ENCODE measurements at places on chromosomes 1 and 21. TPM values are rescaled to one million over a fixed set of nuclear protein-coding genes. Genes with fewer than 3 reads are reported as not detected.

DNA sequence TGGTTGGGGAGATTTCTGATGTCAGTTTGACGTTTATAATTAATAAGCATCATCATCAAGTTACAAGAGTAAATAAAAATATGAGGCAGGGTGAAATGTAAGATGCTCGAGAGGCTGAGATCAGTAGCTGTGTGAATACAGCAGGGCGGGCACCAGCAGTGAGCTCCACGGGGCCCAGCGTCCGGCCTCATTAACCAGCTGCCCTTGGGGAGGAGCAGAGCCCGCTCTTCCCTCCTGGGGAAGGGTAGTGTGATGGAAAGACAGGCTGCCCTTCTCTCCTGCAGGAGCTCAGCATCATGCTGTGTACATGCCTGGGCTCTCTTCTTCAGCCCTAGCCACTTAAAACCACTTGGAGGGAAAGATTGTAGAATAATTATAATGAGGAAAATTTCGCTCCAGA lies 23.4 kb downstream of the PDE9A start:
- DNase-seq, result no peak
- no peaks in the 10 kb centered on the region for H3K27me3 ChIP-seq
- no peak overlapping the region for H3K27ac ChIP-seq
- H3K4me3 ChIP-seq, result no peak overlapping the region
- H3K4me1 ChIP-seq, result peaks cover 12% of the 10 kb centered on the region

The LINGO4 gene
- total RNA-seq, result not detected

The TEX38 gene
- total RNA-seq, result 0.38 TPM

The KRTAP21-3 gene
- not detected for total RNA-seq

- H3K27me3 ChIP-seq, result peaks cover 6% of the 10 kb centered on the region
- no peak overlapping the region for H3K27ac ChIP-seq
- no peaks in the 10 kb centered on the region for H3K36me3 ChIP-seq
- no peak for DNase-seq
Measured at GRCh38 chr1:192588546-192588945, 13.0 kb downstream of the RGS1 start.

- H3K27me3 ChIP-seq, result no peaks in the 10 kb centered on the region
- H3K36me3 ChIP-seq, result peaks cover 13% of the 10 kb centered on the region
- no peak overlapping the region for H3K4me3 ChIP-seq
- peaks cover 25% of the 10 kb centered on the region for H3K4me1 ChIP-seq
- DNase-seq, result no peak
- no peak overlapping the region for H3K27ac ChIP-seq
Measured at GRCh38 chr1:231340328-231341013, 2.4 kb downstream of the SPRTN start.

DNA sequence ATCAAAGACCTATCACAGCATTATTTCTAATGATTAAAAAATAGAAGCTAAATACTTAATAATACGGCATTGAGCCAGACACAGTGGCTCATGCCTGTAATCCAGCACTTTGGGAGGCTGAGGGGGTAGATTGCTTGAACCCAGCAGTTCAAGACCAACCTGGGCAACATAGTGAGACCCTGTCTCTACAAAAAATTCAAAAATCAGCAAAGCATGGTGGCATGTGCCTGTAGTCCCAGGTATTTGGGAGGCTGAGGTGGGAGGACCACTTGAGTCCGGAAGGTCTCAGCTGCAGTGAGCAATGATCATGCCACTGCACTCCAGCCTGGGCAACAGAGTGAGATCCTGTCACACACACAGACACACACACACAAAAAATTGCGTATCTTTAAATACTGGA lies 10.7 kb downstream of the TAF13 start:
- H3K27ac ChIP-seq, result no peak overlapping the region
- no peak overlapping the region for H3K4me3 ChIP-seq
- no peaks in the 10 kb centered on the region for H3K27me3 ChIP-seq
- H3K36me3 ChIP-seq, result peaks cover 9% of the 10 kb centered on the region
- no peak for DNase-seq

The TCHHL1 gene
- total RNA-seq, result not detected

DNA sequence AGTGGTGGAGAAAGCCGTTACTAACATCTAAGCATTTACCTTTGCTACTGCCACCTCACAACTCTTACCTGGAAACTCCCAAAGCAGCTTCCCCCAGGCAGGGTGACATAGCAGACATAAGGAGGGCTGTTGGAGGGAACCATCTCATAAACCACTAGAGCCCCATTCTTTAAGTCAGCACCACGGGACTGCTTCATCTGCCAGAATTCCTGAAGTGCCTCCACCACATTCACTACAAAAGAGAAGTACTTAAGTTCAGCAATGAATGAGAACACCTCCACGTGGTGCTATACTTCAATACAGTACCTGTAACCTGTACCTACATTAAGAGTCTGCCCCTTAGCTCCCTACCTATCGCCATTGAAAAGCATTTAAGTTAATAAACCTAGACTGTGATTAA lies 10.3 kb downstream of the LIX1L start:
- no peak overlapping the region for H3K4me3 ChIP-seq
- H3K27me3 ChIP-seq, result peaks cover 26% of the 10 kb centered on the region
- no peak for DNase-seq
- no peak overlapping the region for H3K27ac ChIP-seq

GRCh38 chr1:206685769-206686477 lies 1.2 kb downstream of the MAPKAPK2 start:
- peaks cover 34% of the 10 kb centered on the region for H3K27me3 ChIP-seq
- peak overlapping the region; percentile 94 for H3K4me3 ChIP-seq
- H3K36me3 ChIP-seq, result no peaks in the 10 kb centered on the region
- peak overlapping the region; percentile 99 for H3K27ac ChIP-seq

The DPH5 gene
- 45.9 TPM for total RNA-seq

- no peak overlapping the region for H3K27ac ChIP-seq
- no peak for DNase-seq
- H3K27me3 ChIP-seq, result peaks cover 3% of the 10 kb centered on the region
- H3K4me3 ChIP-seq, result no peak overlapping the region
- H3K36me3 ChIP-seq, result peaks cover 1% of the 10 kb centered on the region
- peaks cover 2% of the 10 kb centered on the region for H3K4me1 ChIP-seq
Measured at GRCh38 chr1:232393010-232393409, 236.9 kb downstream of the SIPA1L2 start.

DNA sequence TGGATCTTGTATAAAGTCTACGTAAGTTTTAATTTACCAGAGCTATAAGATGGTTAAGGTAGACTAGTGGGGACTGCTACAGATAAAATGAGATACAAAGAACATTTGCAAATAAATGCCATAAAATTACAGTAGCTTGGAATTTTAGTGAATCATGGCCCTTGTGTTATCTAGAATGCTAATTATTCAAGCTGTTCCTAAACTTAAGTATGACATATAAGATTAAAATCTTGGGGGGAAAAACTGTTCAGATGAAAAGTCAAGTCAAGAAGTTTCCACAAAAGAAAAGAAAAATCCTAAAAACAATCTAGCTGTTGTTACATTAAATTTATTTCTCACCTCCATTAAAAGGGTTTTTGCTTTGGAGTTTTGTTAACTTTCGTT lies 51.7 kb downstream of the SIM2 start:
- H3K27me3 ChIP-seq, result peaks cover 36% of the 10 kb centered on the region
- H3K4me1 ChIP-seq, result peaks cover 20% of the 10 kb centered on the region
- peak overlapping the region; percentile 97 for H3K27ac ChIP-seq
- no peak for DNase-seq

GRCh38 chr1:41476807-41477361 lies 7.6 kb downstream of the EDN2 start:
- peaks cover 2% of the 10 kb centered on the region for H3K4me1 ChIP-seq
- no peak overlapping the region for H3K4me3 ChIP-seq
- no peak overlapping the region for H3K27ac ChIP-seq
- DNase-seq, result no peak

The CCDC185 gene
- total RNA-seq, result not detected

- H3K27ac ChIP-seq, result no peak overlapping the region
- peaks cover 6% of the 10 kb centered on the region for H3K4me1 ChIP-seq
- H3K36me3 ChIP-seq, result no peaks in the 10 kb centered on the region
- no peak overlapping the region for H3K4me3 ChIP-seq
- no peak for DNase-seq
Measured at GRCh38 chr1:239803781-239804180, 287.9 kb upstream of the FMN2 start.

- H3K27me3 ChIP-seq, result peaks cover 6% of the 10 kb centered on the region
- peaks cover 13% of the 10 kb centered on the region for H3K36me3 ChIP-seq
- peak overlapping the region; percentile 5 for H3K27ac ChIP-seq
- no peak for DNase-seq
- peaks cover 9% of the 10 kb centered on the region for H3K4me1 ChIP-seq
- H3K4me3 ChIP-seq, result no peak overlapping the region
Measured at GRCh38 chr1:17016317-17016661, 4.6 kb upstream of the ATP13A2 start.

- DNase-seq, result no peak
- H3K27ac ChIP-seq, result no peak overlapping the region
- no peak overlapping the region for H3K4me3 ChIP-seq
- peaks cover 5% of the 10 kb centered on the region for H3K4me1 ChIP-seq
Measured at GRCh38 chr1:20355828-20356735, 65.4 kb downstream of the VWA5B1 start.

DNA sequence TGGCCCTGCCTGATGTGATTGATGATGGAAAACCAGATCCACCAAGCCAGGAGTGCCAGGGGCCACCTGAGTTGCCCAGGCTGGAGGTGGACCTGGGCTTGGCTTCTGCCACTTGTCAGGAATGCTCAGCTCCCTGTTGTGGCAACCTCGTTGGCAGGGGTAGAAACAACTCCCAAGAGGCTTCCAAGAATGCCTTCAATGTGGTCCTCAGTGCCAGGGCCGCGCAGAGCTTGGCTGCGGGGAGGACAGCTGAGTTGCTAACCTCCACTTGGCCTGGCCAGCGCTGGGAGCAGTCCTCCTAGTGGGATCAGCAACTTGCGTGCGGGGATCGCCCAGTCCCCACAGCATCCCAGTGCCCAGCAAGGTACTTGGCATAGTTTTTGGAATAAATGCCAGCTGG lies 9.0 kb downstream of the MYOM3 start:
- no peaks in the 10 kb centered on the region for H3K36me3 ChIP-seq
- H3K27ac ChIP-seq, result peak overlapping the region; percentile 97
- DNase-seq, result no peak
- peaks cover 45% of the 10 kb centered on the region for H3K4me1 ChIP-seq
- H3K27me3 ChIP-seq, result no peaks in the 10 kb centered on the region

- no peak overlapping the region for H3K27ac ChIP-seq
- peaks cover 4% of the 10 kb centered on the region for H3K4me1 ChIP-seq
- no peak for DNase-seq
Measured at GRCh38 chr1:10623686-10624145, 149.0 kb downstream of the PEX14 start.

The SDE2 gene
- total RNA-seq, result 15.1 TPM

The GBP2 gene
- total RNA-seq, result not detected

The CDK11B gene
- 28.7 TPM for total RNA-seq

The OR14K1 gene
- total RNA-seq, result not detected

The GPR3 gene
- total RNA-seq, result 1.1 TPM

The NPR1 gene
- 0.51 TPM for total RNA-seq

DNA sequence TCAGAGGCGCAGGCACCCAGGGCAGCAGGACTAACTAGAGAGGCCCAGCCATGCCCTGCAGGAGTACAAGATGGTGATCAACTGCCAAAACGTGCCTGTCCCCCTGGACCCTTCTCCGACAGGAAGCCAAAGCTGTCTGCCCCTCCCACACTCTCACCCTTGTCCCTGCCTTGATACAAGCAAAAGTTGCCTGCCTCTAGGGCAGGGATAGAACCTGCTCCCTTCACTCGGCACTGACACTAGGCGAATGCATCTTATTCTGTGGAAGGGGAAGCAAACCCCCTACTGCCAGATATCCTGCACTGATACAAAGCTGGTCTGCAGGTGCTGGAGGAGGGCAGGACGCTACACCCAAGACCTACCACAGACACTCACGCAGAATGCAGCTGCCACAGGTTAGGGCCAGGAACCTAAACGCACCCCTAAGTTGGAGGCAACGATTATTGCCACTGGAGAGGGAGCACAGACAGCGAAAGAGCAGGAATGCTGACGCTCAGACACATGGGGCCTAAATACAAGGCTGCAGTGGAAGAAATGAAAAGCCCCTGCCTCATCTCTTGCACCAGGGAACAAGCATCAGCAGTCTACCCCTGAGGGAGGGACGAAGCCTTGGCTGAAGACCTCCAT lies 3.7 kb downstream of the TARBP1 start:
- H3K27ac ChIP-seq, result no peak overlapping the region
- H3K36me3 ChIP-seq, result no peaks in the 10 kb centered on the region
- peaks cover 13% of the 10 kb centered on the region for H3K4me1 ChIP-seq
- no peaks in the 10 kb centered on the region for H3K27me3 ChIP-seq

The MIA3 gene
- 67.1 TPM for total RNA-seq

The RGSL1 gene
- total RNA-seq, result not detected

GRCh38 chr1:24564695-24565094 lies 8.8 kb downstream of the NCMAP start:
- no peak overlapping the region for H3K27ac ChIP-seq
- no peak for DNase-seq
- H3K27me3 ChIP-seq, result peaks cover 11% of the 10 kb centered on the region
- peaks cover 13% of the 10 kb centered on the region for H3K4me1 ChIP-seq

DNA sequence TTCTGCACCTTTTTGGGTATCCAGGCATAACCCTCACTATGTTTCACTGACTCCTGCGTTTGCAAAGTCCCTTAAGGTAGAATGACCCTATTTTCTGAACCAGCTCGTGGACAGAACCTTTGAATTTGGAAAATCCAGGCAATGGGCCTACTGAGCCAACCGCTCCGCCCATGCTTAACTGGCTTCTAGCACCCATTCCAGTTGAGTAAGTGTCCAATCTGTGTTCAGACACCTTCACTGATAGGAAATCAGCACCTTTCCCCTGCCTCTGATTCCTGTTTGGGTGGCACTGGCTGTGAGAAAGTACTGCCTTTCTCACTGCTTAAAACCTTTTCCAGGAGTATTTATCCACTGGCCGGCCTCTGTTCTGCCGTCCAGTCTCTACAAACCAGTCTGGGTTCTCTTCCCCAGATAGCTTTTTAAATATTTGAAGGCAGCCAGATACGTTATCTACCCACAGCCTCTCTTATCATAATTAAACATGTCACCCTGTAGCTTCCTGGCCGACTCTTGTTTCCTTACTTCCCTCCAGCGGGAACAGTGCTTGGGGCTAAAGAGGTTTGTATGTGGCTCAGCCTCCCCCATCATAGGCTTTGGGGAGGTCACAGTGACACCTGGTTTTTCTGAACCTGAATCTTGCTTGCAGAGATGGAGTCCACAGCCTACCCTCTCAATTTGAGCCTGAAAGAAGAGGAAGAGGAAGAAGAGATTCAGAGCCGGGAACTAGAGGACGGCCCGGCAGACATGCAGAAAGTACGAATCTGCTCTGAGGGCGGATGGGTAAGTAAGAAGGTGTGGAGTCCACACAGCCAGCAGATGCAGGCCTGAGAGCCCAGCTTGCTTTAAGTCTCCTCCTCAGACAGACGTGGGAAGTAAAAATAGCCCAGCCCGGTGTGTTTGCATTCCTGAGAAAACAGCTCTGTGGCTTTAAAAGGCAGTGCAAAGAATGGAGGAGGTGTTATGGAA lies 1.3 kb downstream of the POGK start:
- H3K4me1 ChIP-seq, result peaks cover 41% of the 10 kb centered on the region
- H3K27ac ChIP-seq, result peak overlapping the region; percentile 93
- DNase-seq, result no peak
- peak overlapping the region; percentile 83 for H3K4me3 ChIP-seq
- peaks cover 21% of the 10 kb centered on the region for H3K36me3 ChIP-seq

The C1orf21 gene
- total RNA-seq, result 11.3 TPM

- H3K27ac ChIP-seq, result no peak overlapping the region
- no peaks in the 10 kb centered on the region for H3K36me3 ChIP-seq
- peaks cover 19% of the 10 kb centered on the region for H3K27me3 ChIP-seq
- no peak for DNase-seq
Measured at GRCh38 chr1:57599236-57599994, 175.6 kb upstream of the DAB1 start.

The PDZK1 gene
- total RNA-seq, result 25.0 TPM

The ERICH3 gene
- 1.1 TPM for total RNA-seq

The ACTL8 gene
- total RNA-seq, result not detected

Measured in progenitor cell of endocrine pancreas (in vitro differentiated cells).